ENCODE measurements at places on chromosomes 12 and 14.

DNA sequence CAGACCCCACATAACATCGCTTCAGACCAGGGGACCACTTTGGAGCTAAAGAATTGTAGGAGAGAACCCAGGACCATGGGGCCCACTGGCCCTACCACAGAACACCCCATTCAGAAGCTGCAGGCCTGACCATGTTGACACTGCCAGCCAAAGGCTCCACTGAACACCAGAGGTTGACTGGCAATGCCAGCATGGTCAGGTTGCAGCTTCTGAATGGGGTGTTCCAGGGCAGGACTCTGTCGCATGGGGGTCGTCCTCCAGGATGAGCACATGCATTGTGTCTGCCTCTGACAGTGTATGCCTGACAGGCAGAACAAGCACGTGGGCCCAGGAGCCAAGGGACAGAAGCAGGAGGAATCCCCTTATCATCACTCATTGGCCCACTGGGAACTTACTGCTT, 34.1 kb downstream of the DIO3 start:
- DNase-seq: no peak

- no peak for DNase-seq
These were observed 89.7 kb upstream of the MYL2 start for GRCh38 chr12:111010061-111010460.

DNA sequence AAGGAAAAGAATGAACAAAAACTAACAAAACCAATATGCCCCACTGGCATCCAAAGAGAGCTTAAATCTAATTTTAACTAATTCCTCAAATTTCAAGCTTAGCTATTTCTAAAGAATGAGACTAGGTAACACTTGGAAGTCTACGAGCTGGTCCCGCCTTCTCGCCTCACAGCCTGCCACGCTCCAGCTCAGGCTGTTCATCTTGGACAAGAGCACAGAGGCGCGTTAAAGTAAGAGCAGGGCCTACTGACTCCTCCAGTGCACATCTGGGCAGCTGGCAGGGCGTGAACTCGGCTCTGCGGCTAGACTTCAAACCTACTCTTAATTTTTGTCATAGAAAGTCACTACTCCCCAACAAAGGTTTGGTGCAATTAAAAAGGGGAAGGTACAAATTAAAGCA, 64.6 kb downstream of the DICER1 start:
- DNase-seq: no peak

- no peak for DNase-seq
These were observed 272.1 kb downstream of the CEP128 start for GRCh38 chr14:80669426-80669825.

DNA sequence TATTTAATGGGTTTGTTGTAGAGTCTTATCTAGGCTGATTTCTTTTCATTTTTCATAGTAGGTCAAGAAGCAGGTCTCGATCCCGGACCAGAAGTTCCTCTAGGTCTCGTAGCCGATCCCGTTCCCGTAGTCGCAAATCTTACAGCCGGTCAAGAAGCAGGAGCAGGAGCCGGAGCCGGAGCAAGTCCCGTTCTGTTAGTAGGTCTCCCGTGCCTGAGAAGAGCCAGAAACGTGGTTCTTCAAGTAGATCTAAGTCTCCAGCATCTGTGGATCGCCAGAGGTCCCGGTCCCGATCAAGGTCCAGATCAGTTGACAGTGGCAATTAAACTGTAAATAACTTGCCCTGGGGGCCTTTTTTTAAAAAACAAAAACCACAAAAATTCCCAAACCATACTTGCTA, 4.2 kb downstream of the SRSF5 start:
- DNase-seq: no peak

GRCh38 chr12:59372956-59373355, 222.9 kb upstream of the SLC16A7 start:
- DNase-seq: no peak

- no peak for DNase-seq
These were observed 62.3 kb downstream of the BEGAIN start for GRCh38 chr14:100524933-100525243.

DNA sequence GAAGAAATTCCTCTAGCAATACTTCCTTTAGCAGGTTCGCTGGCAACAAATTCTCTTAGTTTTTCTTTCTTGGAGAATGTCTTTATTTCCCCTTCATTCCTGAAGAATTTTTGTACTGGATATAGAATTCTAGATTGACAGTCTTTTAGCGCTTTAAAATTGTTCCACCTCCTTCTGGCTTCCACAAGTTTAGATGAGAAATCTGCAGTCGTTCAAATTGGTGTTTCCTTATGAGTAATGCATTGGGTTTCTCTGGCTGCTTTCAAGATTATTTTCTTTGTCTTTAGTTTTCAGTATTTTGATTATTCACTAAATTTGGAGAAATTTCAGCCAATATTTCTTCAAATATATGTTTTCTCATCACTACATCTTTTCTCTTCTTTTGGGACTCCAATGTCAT, 33.3 kb upstream of the FGF6 start:
- DNase-seq: no peak

- DNase-seq: peak; percentile 69
These were observed 708 bp upstream of the ZBTB42 start for GRCh38 chr14:104800015-104800770.

GRCh38 chr12:11633968-11634367, 15.5 kb upstream of the ETV6 start:
- DNase-seq: no peak

GRCh38 chr14:47763188-47763854, 87.9 kb upstream of the MDGA2 start:
- no peak for DNase-seq

DNA sequence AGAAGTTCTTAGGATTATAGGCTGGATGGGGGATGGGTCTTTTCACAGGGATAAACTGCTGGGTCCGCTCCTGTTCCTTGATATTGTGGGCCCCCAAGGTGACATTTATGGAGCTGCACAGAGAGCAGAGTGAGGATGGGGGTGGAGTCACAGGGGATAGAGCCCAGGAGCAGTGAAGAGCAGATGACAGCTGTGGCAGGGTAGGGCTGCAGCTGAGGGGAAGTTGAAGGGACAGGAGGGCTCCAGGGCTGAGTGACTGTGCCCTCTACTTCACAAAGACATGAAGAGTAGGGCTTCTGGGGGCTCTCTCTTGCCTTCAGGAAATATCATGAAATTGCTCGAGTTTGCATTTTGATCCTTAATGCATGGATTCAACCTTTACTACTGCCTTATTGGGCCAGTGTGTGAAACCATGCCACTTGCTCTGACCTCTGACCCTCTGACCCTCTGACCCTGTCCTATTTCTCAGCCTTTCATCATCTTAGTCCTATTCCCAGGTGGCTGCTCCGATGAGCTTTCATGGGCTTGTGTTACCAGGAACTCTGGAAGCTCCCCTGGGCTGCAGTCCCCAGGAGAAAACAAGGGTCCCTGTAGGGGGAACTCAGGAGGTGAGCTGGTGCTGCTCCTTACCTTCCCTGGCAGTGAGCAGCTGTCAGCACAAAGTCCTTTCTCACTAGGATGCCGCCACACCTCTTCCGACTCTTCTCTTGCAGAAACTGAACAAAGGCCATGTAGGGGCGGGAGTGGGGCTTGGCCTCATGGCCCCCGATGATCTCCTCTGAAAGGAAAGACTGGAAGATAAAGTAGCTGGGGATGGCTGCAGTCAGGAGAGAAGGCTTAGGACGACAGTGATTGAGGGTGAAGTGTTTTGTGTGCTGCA, 1.6 kb downstream of the GZMH start:
- DNase-seq: no peak

DNA sequence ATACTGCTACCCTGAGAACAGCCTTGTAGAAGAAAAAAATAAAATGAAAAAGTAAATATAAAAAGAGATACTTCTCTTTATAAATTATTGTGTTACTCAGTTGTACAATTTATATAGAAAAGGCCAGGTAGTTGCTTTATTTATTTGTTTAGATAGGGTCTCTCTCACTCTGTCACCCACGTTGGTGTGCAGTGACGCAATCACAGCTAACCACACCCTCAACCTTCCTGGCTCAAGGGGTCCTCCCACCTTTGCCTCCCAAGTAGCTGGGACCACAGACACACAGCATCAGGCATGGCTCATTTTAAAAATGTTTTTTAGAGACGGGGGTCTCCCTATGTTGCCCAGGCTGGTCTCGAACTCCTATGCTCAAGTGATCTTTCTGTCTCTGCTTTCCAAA, 175.4 kb upstream of the PZP start:
- DNase-seq: no peak

DNA sequence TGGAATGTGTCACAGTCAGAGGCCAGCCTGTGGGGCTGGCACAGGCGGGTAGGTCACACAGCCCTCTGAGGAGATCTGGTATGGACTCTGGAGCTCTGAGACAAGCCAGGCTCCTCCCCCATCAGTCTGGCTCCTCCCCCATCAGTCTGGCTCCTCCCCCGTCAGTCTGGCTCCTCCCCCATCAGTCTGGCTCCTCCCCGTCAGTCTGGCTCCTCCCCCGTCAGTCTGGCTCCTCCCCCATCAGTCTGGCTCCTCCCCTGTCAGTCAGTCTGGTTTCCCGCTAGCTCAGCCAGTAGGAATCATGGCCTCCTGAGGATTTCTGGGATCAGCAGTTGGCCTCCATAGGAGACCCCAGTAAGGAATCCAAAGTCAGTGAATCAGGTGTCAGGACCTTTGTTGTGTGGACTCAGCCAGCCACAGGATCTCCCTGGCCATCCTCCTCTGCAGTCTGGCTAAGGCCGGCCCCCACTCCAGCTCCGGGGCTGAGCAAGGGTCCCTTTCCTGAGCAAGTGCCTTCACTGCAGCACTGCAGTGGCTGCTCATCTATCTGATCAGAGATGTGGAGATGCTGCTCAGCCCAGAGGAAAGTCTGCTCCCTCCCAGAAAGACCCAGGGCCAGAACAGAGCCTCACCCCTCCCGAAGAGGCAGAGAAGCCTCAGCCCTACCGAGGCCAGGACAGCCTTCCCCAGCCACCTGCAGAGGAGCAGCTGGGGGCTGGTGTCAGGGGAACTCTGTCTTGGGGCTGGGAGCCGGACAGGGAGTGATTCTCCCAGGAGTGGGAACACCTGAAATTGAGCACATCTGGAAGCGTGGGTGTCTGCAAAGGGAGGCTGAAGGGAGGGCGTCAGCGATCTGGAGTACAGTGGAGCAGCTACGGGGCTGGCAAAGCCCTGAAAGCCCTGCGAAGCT, 35.7 kb downstream of the IQSEC3 start:
- no peak for DNase-seq

- DNase-seq: no peak
These were observed 84.1 kb downstream of the TTC7B start for GRCh38 chr14:90732139-90732538.

DNA sequence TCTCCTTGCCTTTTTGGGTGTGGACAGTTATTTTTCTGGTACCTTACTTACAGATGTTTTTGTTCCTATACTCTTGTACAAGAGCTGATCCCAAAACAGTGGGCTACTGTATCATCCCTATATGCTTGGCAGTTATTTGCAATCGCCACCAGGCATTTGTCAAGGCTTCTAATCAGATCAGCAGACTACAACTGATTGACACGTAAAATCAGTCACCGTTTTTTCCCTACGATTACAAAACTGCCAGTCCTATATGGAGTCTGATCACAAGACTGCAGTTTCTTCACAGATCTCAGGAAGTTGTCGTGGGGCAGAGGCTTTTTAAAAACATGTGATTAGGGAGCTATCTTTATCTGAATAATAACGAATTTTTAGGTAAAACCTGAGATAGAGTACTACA, 1.3 kb downstream of the LYSET start:
- DNase-seq: no peak

- DNase-seq: no peak
These were observed 54.5 kb upstream of the HECTD1 start for GRCh38 chr14:31261859-31262731.

GRCh38 chr12:123532019-123532418, 1.5 kb downstream of the RILPL1 start:
- DNase-seq: no peak

All from stimulated activated CD4-positive, alpha-beta T cell treated with anti-CD3 and anti-CD28 coated beads, Interleukin-12 subunit alpha, Interleukin-12 subunit beta, amount 100 ng/mL, for 24 hours (primary cell).